Posterior vena cava (tissue), 2 donors: ENCODE measurements at places on chromosomes 16 and 17. TPM values are rescaled to one million over a fixed set of nuclear protein-coding genes. Genes with fewer than 3 reads are reported as not detected.

Gene PTX4
- 0.14 TPM for total RNA-seq

DNA sequence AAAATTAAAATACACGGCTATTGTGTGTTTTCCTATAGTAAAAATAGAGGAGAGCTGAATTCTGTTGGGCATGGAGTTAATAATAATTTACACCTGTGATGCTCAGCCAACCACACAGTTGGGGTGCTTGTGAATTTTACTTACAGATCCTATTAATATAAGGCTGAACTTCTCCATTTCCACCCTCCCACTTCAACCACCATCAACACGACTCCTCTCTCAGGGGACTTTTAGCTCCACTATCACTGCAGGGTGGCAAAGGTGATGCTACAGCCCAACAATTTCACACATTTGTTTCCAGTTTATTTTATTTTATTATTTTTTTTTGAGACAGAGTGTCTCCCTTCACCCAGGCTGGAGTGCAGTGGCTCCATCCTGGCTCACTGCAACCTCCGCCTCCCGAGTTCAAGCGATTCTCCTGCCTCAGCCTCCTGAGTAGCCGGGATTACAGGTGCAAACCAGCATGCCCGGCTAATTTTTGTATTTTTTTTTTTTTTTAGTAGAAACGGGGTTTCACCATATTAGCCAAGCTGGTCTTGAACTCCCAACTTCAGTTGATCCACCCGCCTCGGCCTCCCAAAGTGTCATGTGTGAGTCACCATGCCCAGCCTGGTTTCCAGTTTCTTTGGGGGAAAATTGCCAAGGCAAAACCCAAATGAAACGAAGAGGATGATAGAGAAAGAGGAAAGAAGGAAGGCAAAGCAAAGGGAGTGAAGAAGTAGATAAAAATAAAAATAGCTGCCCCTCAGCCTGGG, 57.9 kb downstream of the GNA13 start:
- no peak for DNase-seq

DNA sequence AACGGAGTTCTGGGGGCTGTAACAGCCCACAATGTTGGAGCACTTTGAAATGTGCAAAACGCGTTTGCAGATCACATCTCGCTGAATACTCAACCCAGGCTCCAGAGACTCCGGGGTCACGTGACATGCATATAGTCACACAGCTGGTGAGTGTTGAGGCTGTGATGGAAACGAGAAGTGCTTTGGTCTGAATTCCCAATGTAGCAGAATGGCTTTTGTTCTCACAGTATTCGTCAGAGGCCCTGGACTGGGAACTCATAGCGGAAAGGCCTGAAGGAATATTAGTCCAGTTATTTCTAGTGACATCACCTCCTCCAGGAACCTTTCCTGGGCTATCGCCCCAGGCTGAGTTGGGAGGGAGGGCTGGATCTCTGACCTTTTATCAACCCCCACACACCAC, 95.8 kb upstream of the CRHR1 start:
- DNase-seq = no peak

Gene SLC35G6
- not detected for total RNA-seq

DNA sequence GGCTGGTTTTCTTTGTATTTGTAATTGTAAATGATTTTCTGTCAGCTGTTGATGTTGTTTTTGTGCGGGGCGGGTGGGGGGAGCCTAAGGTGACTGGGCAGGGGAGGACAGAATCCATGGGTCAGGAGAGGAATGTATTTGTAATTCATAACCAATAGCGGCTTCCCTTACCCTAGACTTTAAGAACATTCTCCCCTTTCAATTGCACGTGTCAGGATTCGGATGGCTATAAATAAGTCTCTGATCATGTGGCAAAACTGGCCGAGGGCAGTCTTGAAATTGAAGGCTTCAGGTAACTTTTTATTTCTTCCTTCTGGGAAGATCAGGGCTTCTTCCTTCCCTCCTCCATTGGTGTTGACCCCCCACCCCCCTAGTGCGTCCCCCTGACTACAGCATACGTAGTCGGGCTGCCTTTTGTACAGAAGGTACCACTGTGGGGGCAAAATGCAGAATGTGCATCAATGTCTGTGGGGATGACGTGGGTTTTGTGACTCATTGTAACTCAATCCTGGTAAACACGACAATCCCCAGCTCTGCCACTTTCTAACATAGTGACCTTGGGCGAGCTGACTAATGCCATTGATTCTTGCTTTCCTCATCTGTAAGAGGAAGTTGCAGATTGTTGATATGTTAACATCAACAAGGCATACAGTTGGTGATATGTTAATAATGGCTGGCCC, 16.2 kb downstream of the MARCHF10 start:
- DNase-seq = no peak

- DNase-seq = no peak
These were observed 52.6 kb downstream of the BCAS3 start for GRCh38 chr17:60730273-60730672.

Gene CD300C
- 2.1 TPM for total RNA-seq

DNA sequence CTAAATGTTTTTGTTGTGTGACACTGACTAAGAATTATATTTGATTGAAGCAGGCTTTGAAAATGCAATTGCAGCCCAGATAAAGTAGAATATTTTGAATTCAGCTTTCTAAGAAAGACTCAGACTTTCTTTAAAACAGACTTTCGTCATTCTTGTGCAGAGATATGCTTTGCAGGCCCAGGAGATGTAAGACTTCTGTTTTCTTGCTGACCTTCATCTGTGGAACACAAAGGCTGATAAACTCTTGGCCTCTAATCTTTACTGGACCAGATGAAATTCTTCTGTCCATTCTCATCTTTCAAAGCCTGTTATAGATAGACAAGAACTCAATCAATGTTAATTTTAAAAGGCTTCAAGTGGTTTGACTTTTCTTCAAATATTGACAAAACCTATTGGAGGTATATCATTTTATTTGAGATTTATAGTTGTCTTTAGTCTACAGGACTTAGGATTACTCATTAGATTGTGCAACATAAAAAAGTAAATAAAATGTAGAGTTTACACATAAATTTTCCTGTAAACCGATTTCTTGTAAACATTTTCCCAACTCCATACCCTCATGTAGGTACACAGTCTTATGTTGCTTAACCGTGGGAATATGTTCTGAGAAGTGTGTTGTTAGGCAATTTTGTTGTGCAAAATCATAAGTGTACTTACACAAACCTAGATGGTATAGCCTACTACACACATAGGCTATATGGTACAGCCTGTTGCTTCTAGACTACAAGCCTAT, 94.2 kb downstream of the MAP2K4 start:
- no peak for DNase-seq

Gene SEC14L5
- total RNA-seq = 1.1 TPM
